ENCODE measurements at places on chromosomes 13 and 19.

DNA sequence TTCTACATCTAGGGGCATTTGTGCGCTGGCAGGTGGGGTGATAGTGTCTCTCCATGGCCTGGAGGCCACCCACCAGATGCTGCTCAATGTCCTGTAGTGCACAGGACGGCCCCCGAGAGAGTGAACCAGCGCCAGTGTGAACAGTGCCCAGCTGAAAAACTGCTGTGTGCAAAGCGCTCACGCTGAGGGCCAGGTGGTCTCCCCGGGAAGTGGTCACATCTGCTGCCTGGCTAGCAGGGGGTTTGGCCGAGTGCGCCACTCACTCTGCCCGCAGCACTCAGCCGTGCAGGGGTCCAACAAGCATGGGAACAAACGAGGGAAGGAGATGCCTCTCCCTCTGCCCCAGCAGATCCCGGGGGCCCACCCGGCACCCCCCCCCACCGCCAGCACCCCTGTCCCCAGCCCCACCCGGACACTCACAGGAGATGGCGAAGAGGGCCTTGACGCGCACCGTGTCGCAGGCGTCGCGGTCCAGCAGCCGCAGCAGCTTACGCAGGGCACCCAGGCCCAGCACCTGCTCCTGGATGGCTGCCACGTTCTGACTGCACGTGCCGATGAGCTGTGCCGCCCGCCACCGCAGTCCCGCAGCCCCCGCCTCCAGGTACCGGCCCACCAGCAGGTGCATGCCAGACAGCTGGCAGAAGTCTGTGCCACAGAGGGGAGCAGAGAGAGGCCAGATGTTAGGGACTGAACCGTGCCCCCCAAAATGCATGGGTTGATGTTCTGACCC is 5.8 kb downstream of the HSPBP1 start:
- DNase-seq = no peak

GRCh38 chr13:72199640-72200039 is 332.6 kb upstream of the DACH1 start:
- no peak for DNase-seq

GRCh38 chr13:41603917-41604316 is 146.6 kb downstream of the RGCC start:
- DNase-seq = no peak

- no peak for DNase-seq
Measured at GRCh38 chr13:97194479-97194878, 27.7 kb upstream of the MBNL2 start.

- no peak for DNase-seq
Measured at GRCh38 chr19:55549500-55550320, 4.4 kb upstream of the SBK3 start.

Measured in SK-N-SH (cell line).